ENCODE measurements at places on chromosomes 7 and 10.
A peak's percentile ranks its signal among the peaks of the same experiment; 100 is the strongest.

GRCh38 chr7:40418983-40419382 is 284.2 kb downstream of the SUGCT start:
- no peak for DNase-seq

DNA sequence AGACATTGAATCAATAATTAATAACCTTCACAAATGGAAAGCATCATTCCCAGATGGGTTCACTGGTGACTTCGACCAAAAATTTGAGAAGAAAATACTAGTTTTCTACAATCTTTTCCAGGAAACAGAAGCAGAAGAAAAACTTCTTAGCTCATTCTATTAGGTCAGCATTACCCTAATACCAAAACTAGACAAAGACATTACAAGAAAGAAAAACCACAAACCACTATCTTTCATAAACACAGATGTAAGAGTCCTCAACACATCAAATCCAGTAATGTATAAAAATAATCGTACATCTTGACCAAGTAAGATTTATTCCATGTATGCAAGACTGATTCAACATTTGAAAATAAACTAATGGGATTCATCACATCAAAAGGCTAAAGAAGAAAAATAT is 64.0 kb upstream of the CDK1 start:
- DNase-seq, result peak; percentile 33

GRCh38 chr10:77526868-77527617 is 110.6 kb downstream of the KCNMA1 start:
- no peak for DNase-seq

DNA sequence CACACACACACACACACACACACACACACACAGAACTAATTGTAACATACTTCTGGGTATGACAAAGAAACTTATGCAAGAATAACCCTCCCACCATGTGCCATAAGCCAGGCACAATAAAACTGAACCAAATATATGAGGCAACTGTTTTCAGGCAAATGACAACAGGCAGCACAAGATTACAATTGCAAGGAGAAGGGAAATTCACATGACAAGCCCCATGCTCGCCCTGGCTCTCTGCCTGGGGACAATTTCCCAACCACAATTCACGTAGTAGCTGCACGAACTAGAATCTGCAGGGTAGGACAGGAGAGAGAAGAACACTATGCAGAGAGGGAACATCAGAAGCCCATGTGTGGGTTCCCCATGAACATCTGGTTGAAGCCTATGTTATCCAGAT is 143.3 kb downstream of the CALN1 start:
- DNase-seq, result no peak

DNA sequence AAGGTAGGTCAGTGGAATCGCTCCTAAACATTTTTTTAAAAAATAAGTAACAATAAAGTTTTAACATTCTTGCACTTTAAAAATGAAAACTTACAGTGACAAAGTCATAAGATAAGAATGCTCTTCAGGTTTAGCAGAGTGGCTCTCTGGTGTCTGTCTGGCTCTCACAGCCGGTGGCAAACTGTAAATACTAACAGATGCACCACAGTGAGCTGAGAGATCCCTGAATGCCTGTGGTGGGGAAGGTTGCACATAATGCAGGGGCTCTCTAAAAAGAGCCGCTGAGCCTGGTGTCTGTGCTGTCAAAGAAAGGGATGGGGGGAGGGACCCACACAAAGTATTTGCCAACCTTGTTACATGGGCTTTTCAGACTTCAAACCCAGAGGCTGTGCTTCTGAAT is 498.3 kb downstream of the CCSER2 start:
- DNase-seq, result no peak

- DNase-seq, result no peak
Observed at GRCh38 chr7:128854396-128854795, 8.3 kb upstream of the ATP6V1F start.

DNA sequence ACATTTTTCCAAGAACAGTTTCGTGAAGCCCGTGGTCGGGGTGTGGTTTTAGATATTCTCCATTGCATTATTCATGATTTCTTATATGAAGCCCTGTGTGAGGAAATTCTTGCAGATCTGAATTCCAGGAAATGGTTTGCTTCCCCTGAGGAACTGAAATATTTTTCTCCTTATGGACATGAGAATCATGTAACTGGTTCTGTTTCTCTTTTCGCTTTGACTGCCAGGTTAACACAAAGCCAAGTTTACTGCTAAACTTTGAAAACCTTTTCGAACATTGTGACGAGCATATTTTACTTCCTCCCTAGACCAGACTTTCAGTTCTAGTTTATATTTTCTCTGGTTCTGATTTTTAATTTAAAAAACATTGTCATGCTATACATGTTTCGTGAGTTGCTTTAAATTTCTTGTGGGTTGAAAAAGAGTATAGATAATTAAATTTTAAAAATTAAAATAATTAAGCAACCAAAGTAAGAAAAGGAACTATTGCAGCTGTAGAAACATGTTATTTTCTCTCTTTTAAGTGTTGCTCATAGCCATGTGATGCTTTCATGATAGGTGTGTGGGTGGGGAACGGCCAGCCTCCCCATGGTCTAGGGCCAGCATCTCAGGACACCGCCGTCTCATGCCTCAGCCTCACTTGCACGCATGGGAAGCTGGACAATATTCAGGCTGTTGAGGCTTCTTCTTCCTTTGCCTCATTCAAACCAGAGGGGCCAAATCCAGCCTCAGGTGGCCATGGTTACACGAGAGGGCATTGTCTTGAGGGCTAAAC is 97.1 kb downstream of the CREB5 start:
- no peak for DNase-seq

GRCh38 chr10:58299580-58299979 is 30.6 kb downstream of the CISD1 start:
- peak; percentile 53 for DNase-seq

Data from activated CD4-positive, alpha-beta T cell treated with anti-CD3 and anti-CD28 coated beads, Interleukin-2, amount 50 U/mL, for 16 hours (primary cell).